ENCODE measurements at places on chromosomes 5 and 9.

DNA sequence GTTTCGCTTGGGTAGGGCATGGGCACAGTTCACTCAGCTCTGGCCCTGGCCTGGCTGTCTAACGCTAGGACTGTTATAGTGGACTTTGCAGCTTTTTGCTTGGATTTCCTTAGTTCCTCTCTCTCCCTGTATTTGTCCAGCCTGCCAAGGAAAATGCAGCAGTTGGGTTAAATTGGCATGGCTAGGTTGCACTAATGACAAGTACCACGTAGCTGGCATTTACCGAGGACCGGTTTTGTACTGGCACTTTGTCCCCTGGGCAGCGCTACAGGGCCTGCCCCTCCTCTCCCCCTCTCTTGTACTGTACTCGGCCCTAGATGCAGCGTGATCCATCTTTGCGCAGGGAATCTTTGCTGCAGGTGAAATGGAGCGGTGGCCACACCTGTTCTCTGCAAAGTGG lies 2.4 kb downstream of the WDR5 start:
- H3K27ac ChIP-seq: no peak overlapping the region
- no peak overlapping the region for H3K4me3 ChIP-seq
- H3K27me3 ChIP-seq: no peaks in the 10 kb centered on the region
- H3K4me1 ChIP-seq: peaks cover 28% of the 10 kb centered on the region
- no peaks in the 10 kb centered on the region for H3K36me3 ChIP-seq

DNA sequence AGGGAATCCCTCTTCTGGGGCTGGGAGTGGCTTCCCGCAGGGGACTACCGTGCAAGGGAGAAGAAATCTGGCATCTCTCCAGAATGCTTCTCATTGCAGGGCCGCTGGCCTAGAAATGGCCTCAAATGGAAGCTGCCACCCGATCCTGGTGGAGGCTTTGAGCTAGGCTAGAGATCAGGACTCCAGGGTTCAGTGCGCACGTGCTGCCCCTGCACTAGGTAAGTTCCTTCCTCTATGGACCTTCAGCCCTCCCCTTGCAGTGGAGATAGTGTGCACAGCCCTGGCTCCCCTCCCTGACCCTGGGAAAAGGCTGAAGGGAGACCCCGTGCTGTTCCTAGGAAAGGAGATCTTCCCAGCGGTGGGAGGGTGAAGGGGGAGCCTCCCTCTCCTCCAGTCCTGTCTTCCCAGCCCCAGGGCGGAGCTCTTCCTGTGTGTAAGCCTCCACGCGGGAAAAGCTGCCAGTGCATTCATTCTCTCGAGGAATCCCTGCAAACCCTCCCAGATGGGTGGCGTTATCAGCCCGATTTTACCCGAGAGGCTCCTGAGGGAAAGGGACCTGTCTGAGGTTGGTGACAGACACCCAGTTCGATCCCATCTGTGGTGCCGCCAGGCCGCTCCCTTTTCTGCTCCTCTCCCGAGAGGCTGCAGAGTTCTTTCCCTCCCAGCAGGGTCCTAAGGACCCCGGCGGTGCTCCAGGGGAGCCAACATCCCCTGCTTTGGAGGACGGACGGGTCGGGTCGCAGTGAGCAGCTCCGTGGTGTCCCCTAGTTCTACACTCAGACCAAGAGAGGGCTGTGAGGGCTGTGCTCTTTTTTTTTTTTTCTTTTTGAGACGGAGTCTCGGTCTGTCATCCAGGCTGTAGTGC lies 1.4 kb upstream of the CERCAM start:
- DNase-seq: no peak
- H3K4me3 ChIP-seq: peak overlapping the region; percentile 58
- H3K36me3 ChIP-seq: no peaks in the 10 kb centered on the region
- peaks cover 5% of the 10 kb centered on the region for H3K27me3 ChIP-seq

DNA sequence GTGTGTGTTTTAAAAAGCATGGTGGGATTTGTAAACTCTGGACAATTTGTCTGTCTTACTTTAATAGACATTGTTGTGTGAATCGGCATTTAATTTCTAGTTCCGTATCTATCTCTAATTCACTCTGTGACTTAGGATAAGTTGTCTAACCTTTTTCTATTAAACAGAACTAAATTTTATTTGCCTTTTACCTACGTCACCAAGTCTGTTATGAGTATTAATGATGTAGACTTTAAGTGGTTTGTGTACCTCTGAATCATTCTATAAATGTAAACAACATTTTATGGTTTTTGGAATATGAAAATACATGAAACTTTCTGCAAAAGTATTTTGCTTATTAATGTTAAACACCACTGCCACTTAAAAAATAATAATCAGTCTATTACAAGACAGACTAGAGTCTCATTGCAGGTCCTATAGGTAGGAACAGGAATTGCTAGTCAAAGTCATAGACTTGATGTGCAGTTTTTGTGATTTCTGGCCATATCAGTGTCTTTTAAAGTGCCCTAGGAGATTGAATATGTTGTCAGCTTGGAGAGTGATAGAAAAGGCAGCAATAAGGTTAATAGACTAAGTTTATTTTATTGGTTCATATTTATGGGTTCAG lies 5.6 kb downstream of the RBM27 start:
- H3K4me3 ChIP-seq: no peak overlapping the region
- H3K27me3 ChIP-seq: no peaks in the 10 kb centered on the region
- peaks cover 21% of the 10 kb centered on the region for H3K4me1 ChIP-seq
- DNase-seq: no peak
- H3K27ac ChIP-seq: no peak overlapping the region

DNA sequence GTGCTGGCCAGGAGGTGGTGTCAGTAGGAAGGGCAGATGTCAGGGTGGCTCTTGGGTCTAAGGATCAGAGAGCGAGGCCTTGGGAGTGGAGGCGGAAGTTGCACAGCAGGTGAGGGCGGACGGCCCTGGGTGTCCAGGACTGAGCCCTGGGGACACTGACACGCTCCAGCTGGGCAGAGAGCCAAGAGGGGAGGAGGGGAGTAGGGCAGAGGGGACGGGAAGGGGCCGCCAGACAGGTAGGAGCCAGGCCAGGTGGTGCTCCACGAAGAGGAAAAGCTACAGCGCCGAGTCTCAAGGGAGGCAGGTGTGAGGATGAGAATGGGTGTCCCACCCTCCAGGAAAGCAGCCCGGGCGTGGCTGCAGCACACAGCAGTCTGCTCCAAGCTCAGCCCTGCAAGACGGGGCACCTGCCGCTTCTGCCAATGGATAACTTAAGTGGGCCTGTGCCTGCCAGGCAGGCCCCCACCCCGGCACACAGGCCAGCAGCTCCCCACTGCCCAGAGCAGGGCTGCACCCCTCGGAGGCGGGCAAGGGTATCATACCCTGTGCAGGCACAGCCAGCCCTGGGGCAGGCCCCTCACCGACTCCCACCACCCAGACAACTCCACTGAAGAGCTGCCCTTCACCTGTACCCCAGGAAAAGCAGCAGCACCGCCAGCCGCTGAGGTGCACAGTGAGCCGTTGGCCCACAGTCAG lies 4.9 kb downstream of the TPRN start:
- no peak overlapping the region for H3K4me3 ChIP-seq
- no peaks in the 10 kb centered on the region for H3K4me1 ChIP-seq
- no peak overlapping the region for H3K27ac ChIP-seq
- no peak for DNase-seq
- H3K27me3 ChIP-seq: no peaks in the 10 kb centered on the region

DNA sequence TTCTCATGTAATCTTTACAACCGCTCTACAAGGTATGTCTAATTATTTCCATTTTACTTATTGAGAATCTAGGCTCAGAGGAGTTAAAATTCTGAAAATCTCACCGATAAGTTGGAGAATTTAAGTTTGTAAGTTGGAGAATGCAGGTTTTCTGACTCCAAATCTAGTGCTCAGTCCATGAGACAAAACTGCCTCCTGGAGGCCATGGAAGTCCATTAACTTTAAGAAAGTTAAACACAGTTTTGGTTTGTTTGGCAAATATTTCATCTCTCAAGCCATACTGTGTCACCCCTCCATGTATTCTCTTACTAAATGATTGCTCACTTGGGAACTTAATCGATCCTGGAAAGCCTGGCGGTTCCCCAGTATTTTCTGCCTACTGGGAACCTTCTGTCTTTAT lies 52.6 kb downstream of the INIP start:
- no peak overlapping the region for H3K4me3 ChIP-seq
- DNase-seq: no peak
- no peaks in the 10 kb centered on the region for H3K36me3 ChIP-seq
- no peaks in the 10 kb centered on the region for H3K27me3 ChIP-seq
- H3K27ac ChIP-seq: no peak overlapping the region

- no peaks in the 10 kb centered on the region for H3K36me3 ChIP-seq
- DNase-seq: no peak
- H3K4me3 ChIP-seq: no peak overlapping the region
- no peaks in the 10 kb centered on the region for H3K4me1 ChIP-seq
These were observed 174.2 kb upstream of the TBC1D2 start for GRCh38 chr9:98429613-98430012.

DNA sequence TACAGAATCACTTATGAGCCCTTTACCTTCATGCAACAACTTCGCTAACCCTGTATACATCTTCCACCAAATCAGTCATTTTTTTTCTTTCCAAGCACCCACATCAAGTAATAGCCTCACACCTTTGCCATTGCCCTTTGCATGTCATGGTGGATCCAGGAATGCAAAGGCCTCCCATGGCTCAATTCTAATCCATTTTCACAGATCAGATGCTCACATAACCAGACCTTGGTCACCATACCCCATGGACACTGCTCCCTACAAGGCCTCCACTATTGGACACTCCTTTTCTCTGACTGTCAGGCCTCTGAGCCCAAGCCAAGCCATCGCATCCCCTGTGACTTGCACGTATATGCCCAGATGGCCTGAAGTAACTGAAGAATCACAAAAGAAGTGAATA lies 179.5 kb downstream of the RASEF start:
- no peak overlapping the region for H3K27ac ChIP-seq
- no peaks in the 10 kb centered on the region for H3K27me3 ChIP-seq
- no peaks in the 10 kb centered on the region for H3K4me1 ChIP-seq
- H3K36me3 ChIP-seq: no peaks in the 10 kb centered on the region

GRCh38 chr9:32918628-32919027 lies 82.8 kb downstream of the APTX start:
- no peaks in the 10 kb centered on the region for H3K36me3 ChIP-seq
- DNase-seq: no peak
- no peaks in the 10 kb centered on the region for H3K27me3 ChIP-seq
- no peaks in the 10 kb centered on the region for H3K4me1 ChIP-seq
- no peak overlapping the region for H3K27ac ChIP-seq

DNA sequence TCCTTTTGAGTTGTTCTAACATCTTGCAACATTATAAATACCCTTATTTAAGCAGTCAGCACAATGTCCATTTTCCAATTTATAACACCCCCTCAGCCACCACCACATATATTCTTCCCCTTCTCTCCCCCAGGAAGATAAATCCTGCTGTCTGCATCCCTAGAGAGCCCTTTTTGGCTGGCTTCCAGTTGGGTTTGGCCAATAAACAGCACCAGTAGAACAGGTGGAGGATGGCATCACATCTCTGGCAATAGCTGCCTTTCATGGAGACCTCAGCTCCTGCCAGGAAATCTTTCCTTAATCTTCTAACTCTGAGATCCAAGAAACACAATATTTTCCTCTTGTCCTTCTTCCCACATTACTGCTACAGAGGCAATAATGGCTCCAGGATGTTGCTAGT lies 53.7 kb downstream of the TRIM36 start:
- H3K4me1 ChIP-seq: no peaks in the 10 kb centered on the region
- no peaks in the 10 kb centered on the region for H3K36me3 ChIP-seq
- no peak for DNase-seq
- no peaks in the 10 kb centered on the region for H3K27me3 ChIP-seq

DNA sequence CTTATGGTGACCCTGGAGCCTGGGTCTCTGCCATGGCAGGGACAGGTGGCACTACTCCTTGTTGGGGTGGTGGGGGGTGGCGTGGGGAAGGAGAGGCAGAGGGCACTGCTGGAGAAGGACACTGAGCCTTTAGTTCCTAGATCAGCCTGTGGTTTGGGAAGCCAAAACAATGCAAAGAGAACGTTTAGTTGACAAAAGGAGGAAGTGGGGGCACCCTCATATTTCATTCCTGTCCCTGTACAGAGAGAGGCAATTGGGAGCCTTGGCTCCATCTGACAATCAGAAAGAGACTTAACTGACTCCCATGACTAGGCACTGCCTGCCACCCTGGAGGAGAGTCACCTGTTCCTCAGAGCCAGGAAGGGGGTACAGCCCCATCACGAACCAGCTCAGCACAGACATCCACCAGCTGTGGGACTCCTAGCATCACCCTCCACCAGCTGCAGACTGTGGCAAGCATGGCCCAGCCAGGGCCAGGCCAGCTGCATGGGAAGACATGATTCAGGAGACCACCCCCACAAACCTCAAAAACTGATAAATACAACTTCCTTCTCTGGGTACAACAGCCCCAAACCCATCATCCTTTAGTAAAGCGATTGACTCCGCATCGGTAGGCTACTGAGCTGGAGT lies 257.5 kb downstream of the HSPA4 start:
- H3K27ac ChIP-seq: no peak overlapping the region
- no peak for DNase-seq
- no peak overlapping the region for H3K4me3 ChIP-seq
- no peaks in the 10 kb centered on the region for H3K4me1 ChIP-seq

GRCh38 chr9:69519470-69520240 lies 152.5 kb downstream of the APBA1 start:
- H3K27ac ChIP-seq: no peak overlapping the region
- no peak for DNase-seq
- no peak overlapping the region for H3K4me3 ChIP-seq
- no peaks in the 10 kb centered on the region for H3K36me3 ChIP-seq
- H3K4me1 ChIP-seq: no peaks in the 10 kb centered on the region

DNA sequence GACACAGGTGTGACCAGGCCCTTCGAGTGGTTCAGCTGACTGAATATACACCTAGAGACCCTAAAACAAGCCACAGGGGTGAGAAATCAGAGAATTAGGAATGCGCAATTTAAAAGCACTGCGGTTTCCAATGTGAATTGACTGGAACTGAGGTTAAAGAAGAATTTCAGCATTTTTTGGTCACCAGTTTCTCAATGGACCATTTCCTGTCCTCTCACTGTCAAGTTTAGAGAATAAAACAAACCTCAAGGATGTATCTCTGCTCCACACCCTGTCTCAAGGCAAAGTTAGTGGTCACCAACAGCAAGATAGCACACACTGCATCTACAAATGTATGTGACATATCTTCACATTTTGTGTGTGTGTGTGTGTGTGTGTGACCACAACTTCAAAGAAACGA lies 143.8 kb upstream of the MAP3K1 start:
- H3K36me3 ChIP-seq: no peaks in the 10 kb centered on the region
- no peak overlapping the region for H3K27ac ChIP-seq
- no peak overlapping the region for H3K4me3 ChIP-seq
- no peaks in the 10 kb centered on the region for H3K27me3 ChIP-seq
- DNase-seq: no peak

DNA sequence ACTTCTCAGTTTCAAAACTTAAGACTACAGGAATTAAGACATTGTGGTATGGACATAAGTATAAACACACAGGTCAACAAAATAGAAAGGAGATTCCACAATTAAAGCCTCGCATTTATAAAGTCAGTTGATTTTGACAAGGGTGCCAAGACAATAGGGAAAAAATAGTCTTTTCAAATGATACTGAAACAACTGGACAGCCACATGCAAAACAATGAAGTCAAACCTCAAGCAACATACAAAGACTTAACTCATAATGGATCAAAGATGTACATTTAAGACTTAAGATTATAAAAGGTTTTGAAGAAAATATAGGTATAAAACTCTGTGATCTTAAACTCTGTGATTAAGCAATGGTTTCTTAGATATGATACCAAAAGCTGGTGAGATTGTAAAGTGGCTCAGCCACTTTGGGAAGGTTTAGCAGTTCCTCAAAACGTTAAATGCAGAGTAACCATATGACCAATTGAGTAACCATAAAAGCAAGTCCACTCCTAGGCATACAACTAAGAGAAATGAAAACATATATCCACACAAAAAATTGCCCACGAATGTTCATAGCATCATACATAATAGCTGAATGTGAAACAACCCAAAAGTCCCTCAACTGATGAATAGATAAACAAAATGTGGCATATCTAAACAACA lies 22.0 kb downstream of the HINT1 start:
- H3K27me3 ChIP-seq: no peaks in the 10 kb centered on the region
- no peaks in the 10 kb centered on the region for H3K36me3 ChIP-seq
- no peak overlapping the region for H3K27ac ChIP-seq
- H3K4me3 ChIP-seq: no peak overlapping the region

Data from naive thymus-derived CD4-positive, alpha-beta T cell (primary cell).